Fibroblast of gingiva (primary cell): ENCODE measurements at places on chromosomes 2 and 18.
A peak's percentile ranks its signal among the peaks of the same experiment; 100 is the strongest.

- peak; percentile 23 for DNase-seq
Observed at GRCh38 chr2:120749506-120750431, 14.1 kb downstream of the GLI2 start.

GRCh38 chr2:6139142-6139541, 447.0 kb downstream of the SOX11 start:
- no peak for DNase-seq

DNA sequence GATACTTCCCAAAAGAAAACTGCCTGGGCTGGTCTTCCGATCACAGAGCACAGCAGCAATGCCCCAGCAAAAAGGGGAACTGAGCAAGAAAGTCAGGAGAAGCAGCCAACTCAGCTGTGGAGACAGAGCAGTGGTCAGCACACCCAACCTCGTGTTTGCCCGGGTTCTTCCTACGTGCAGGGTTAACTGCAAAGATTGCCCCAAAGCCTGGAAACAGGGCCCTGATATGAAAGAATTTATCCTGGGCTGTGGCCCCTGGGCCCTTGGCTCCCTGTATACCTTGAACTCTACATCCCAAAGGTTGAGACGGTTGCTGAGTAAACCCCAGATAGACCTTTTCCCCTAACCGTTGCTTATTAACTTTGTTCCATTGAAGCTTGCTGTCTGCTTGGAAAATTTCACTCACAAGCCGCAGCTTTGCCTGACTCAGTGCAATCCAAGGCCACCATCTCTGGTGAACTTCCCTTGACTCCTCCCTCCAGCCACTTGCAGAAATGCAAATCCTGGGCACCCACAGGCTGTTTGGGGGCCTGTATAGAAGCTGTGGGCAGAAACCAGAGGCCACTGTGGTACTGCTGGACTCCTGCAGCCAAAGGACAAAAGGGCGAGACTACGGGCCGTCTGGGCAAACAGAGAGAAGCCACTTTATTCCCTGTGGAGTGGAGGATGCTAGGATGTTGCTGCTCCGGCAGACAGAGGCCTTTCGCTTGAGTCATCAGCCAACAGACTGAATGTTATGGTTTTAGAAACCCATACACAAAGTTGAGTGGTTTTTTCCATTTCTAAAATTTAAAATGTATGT, 18.2 kb downstream of the NRP2 start:
- DNase-seq, result peak; percentile 67

DNA sequence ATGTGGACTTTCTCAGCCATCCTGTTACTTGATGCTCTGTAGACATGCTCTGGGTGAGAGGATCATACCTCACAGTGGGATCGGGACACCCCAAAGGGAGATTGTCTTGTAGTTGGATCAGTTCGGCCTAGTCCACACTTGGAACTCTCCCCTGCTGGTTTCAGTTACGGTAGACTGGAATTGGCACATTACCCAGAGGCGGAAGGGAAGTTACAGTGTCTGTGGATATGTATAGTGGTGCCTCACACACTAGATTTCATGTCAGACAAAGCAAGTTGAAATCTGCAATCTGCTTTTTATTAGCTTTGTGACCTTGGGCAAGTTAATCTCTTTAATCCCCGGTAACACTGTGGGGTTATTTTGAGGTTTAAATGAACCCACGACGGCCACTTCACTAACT, 16.2 kb upstream of the CTAGE1 start:
- peak; percentile 78 for DNase-seq

DNA sequence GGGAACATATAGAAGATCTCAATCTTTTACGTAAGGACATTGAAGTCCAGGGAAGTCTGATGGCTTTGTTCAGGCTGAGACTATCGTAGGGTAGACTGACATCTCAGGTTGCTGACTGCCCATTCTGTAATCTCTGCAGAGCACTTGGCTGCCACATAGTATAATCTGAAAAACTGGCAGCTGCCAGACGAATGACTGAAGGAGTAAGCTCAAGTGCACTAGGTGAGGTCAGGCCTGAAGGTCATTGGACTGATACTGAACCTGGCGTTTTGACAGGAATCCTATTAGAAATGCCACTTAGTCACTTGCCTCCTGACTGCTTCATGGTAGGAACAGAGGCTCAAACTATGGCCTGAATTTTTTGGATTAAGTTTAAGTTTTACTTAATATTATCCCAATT, 23.5 kb downstream of the GPD2 start:
- DNase-seq, result no peak

GRCh38 chr2:9089831-9090230, 86.3 kb upstream of the MBOAT2 start:
- no peak for DNase-seq

DNA sequence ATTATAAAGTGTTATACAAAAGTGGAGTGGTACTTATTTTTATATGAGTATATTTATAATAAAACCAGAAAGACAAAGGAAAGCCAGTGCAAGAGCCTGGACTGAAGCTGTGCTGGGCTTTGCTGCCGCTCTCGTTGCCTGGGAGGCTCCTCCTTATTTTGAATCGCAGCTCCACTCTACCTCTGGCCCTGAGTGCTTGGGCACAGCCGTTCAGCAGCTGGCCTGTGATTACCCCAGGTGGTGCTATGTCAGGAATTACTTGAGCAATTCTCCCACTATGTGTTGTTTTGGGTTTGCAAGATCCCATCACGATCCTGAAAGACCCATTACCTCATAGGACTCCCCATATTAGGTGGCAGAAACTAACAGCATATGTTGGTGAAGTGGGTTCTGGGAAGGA, 53.0 kb upstream of the LCLAT1 start:
- no peak for DNase-seq

DNA sequence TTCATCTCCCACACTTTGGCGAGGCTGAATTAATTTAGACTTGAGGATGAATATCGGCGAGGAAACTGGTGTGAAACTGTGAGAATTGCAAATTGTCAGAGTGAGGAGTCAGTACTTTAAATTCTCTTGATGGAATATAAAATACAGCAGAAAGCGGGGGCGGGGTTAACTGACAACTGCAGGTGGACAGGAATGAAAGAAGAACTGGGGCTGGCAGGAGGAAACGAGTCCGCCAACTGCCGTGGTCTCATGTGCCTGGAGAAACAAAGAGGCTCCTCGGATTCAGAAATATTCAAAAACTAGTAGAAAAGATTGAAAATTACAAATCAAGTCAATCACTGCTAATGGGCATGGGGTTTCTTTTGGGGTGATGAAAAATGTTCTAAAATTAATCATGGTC, 44.3 kb downstream of the MOGAT1 start:
- no peak for DNase-seq

GRCh38 chr18:57666818-57667497, 45.3 kb upstream of the NARS1 start:
- DNase-seq, result peak; percentile 86

DNA sequence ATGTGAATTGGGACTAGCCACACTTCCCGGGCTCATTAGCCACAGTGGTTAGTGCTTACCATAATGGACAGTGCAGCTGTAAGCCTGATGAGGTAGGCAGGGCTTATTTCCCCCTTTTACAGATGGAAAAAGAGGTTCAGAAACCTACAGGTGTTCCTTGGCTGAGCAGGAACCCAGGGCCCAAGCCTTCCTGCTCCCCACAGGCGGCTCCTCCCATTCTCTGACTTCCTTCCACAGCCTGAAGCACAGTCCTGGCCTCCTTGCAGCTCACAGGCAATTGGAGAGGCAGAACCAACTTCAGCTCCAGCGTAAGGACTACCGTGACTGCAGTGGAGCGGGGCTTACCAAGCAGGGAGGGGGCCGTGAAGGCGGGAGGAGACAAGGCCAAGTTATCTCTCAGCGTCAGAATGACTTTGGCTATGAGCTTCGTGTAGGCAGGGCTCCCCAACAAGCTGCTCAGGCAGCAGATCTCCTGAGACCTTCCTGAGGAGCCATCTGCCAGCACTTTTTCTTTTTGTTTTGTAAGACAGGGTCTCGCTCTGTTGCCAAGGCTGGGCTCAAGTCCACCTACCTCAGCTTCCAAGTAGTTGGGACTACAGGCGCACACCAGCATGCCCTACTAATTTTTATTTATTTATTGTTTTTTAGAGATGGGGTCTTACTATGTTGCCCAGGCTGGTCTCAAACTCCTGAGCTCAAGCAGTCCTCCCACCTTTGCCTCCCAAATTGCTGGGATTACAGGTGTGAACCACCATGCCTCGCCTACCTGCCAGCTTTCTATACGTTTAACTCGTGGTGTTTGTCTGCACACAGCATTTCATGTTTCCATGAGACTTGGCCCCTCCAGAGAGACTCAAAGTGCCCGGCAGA, 34.2 kb upstream of the NT5DC4 start:
- no peak for DNase-seq

DNA sequence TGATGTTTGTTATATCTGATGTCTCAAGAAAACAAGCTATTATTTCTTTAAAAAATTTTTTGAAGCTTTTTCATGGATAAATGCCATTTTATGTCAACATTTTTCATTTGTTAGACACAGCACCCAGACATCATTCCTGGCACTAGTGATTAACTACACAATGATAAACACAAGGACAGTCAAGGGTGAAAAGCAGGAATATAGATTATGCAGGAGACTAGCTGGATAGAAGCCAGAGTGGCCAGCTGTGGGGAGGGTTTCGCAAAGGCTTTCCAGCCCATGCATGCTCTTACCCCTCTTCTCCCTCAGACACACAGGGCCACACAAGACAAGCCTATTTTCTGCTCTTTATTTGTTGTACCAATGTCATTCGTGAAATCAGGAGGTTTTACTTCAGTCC, 127.1 kb upstream of the TTC39C start:
- peak; percentile 49 for DNase-seq

- no peak for DNase-seq
Observed at GRCh38 chr2:201118961-201119854, 3.2 kb downstream of the CFLAR start.

DNA sequence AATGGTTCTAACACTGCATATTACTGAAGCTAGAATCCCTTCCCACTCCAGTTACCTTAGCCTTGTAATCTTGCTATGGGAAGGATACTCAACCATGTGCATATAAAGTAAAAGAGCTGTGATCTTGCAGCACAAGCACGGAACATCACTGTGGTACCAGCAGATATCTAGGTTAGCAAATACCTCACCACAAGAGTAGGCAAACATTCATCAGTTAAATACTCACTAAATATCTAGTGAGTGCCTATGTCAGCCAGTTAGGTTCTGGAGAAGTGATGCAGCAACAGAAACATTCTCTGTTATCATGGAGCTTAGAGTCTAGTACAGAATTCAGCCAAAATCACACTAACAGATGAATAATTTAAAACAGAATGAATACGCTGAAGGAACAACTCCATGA, 349.6 kb upstream of the UBE2E3 start:
- DNase-seq, result no peak

DNA sequence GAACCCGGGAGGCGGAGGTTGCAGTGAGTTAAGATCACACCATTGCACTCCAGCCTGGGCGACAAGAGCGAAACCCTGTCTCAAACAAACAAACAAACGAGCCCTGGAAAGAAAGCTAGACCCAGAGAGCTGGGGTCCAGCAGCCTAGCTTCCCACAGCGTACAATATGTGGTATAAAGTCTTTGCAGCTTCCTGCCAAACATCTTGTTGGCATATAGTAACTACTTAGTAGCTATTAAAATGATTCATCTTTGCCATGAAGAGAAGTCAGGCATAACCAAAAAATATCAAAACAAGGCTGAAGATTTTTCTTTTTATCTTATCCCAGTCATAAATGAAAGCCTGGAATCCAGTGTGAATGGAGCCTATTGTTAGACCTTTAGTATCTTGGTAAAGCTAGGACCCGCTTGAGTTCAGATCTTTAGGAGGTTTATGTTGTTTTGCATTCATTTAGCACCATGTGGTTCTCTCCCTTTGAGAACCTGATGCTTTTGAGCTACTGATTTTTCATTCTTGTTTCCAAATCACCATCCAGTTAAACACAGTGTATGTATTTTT, 139.7 kb upstream of the NOSTRIN start:
- no peak for DNase-seq

GRCh38 chr2:15812187-15812780, 128.1 kb upstream of the MYCN start:
- no peak for DNase-seq

- no peak for DNase-seq
Observed at GRCh38 chr18:7452331-7452730, 114.8 kb upstream of the PTPRM start.

GRCh38 chr2:25402477-25402876, 60.8 kb upstream of the DNMT3A start:
- DNase-seq, result no peak

- no peak for DNase-seq
Observed at GRCh38 chr2:20214566-20215182, 10.3 kb downstream of the SDC1 start.

- DNase-seq, result no peak
Observed at GRCh38 chr2:119668546-119668945, 10.5 kb upstream of the TMEM177 start.

DNA sequence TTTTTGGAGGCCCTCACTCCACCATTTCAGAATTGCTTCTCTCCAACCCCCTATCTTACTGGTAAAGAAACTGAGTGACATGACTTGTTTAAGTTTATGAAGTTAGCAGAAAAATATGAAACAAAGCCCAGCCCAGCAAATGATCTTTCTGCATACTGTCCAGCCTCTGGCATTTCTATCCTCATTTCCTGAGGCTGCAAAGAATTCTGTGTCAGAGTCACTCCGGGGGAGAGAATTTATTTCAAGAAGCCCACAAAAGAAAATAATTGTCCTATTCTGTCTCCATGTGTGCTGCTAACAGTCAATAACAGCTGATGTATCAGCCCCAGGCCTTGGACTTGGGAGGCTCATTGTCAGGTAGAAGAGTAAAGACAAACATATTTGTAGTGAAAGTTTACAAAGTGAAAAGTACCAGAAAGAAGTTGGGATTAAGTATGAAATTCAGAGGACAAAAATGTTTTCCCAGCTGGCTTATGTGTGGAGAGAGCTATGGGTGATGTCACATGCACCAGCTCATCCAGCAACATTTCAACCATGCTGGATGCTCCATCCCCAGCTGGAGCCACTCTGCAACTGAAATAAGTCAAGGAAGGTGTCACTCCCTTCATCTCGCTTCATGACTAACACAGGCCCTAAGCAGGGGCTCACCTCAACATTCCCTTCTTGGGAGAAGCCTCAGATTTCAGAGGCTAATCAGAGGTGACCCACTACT, 42.3 kb downstream of the TRABD2A start:
- no peak for DNase-seq

GRCh38 chr2:27756544-27757498, 14.7 kb upstream of the MRPL33 start:
- DNase-seq, result peak; percentile 34

DNA sequence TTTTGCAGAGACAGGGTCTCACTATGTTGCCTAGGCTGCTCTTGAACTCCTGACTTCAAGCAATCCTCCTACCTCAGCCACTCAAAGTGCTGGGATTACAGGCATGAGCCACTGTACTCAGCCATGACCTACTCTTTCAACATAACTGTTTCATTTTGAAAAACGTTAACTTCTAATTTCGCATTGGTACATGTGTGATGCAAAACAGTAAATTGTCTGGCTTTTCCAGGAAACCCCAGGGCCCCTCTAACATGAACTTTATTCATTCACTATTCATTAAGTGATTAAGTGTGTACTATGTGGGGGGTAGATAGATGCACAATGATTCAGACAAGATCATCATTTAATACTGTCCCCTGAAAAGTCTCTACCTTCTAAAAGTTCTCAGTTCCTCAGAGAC, 364.9 kb downstream of the SS18 start:
- no peak for DNase-seq
